NB4 (cell line): ENCODE measurements at places on chromosomes 13 and 19.

- peak; percentile 52 for DNase-seq
Measured at GRCh38 chr13:92187378-92187989, 789.1 kb downstream of the GPC5 start.

- DNase-seq = no peak
Measured at GRCh38 chr13:98060282-98060681, 82.6 kb upstream of the FARP1 start.

DNA sequence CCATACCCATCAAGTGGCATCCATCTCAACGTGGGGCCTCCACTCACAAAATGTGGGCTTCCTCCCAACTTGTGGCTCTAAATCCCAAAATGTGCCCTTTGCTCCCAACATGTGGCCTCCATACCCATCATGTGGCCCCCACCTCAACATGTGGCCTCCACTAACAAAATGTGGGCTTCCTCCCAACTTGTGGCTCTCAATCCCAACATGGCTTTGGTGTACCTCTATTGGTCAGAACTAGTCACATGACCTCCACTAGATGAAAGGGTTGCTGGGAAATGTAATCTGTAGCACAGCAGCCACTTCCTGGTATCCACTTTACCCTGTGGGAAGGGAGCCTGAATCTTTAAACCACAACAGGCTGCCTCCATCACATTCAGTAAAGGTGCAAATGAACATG is 10.1 kb upstream of the ACER1 start:
- DNase-seq = peak; percentile 7

DNA sequence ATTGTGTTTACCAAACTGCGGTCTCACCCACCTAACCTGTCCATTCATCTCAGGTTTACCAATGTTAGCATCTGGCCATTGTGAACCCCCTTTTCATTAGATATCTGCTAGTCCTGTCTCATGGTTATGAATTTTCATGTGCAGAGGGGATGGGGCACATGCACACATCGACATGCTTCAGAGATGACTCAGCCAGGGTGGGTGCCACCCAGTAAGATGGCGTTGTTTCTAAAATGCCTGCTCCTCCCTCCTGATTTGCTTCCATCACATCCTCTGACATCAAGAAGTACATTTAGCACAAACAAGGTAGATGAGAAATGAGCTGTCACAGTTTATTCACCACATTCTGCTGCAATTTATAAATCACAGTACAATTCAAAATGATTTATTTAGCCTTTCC is 51.3 kb downstream of the GPALPP1 start:
- no peak for DNase-seq

DNA sequence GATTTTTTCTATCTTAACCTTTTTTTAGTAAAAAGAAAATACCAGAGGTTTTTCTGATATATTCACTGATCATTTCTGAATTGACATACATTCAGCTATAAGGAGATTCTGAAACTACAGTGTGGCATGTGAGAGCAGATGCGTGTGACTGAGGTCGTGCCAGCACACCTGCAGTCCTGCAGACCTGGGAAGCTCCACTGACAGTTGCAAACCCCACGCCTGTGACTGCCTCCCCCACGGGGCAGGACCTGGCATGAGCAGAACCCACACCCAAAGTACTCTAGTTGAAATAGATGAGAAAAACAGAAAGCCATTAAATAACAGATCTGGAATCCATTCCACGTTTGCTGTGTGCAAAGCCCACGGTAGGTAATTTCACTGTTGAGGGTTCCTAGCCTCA is 80.7 kb downstream of the TEX29 start:
- DNase-seq = no peak

- DNase-seq = peak; percentile 57
Measured at GRCh38 chr19:1133471-1133929, 29.7 kb downstream of the GPX4 start.

DNA sequence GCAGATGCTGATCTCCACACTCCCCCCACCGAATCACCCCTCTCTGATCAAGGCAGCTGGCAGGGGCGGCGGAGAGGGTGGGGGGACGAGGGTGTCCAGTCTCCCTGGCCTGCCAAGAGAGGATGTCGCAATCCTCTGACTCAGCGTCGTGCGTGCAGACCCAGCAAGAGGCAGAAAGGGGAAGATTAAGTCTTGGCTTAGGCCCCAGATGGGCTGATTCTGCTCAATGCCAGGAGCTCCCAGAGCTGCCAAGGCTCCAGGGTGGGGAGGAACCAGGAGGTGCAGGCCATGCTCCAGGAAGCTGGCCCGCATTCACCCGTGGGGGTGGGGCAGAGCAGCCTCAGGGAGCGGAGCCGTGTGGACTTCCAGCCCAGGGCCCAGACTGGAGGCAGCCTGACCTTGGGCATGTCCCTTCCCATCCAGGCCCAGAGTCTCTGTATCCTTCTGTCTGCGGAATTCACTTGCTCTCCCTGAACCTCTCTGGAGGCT is 6.6 kb upstream of the BCL3 start:
- DNase-seq = peak; percentile 96

DNA sequence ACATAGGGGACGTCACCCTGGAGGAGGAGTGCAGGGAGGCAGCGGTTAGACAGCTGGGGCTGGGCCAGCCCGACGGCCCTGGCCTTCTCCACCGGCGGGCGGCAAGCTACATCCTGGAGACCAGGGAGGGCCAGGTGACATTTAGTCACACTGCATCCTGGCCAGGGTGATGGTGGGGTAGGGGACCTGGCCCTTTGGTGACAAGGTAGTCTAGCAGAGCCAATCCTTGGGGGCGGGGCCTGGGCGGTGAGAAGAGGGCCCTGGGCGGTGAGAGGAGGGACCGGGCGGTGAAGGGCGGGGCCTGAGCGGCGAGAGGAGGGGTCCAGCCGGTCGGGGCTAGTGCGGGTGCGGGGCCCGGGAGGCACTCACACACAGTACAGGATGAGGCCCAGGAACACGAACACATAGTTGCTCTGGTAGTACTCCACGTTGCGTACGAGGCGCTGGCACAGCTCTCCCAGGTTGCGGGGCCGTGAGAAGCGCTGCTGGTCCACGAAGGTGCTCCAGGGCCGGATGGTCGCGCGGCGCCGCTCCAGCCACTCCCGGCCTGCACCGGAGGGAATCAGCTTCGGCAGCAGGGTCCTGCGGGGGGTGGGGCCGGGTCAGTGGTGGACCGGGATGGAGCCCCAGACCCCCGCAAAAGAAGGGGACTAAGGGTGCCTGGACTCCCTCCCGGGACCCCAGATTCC is 610 bp downstream of the RABAC1 start:
- DNase-seq = peak; percentile 32

GRCh38 chr13:113418722-113419049 is 34.6 kb downstream of the ADPRHL1 start:
- DNase-seq = no peak

DNA sequence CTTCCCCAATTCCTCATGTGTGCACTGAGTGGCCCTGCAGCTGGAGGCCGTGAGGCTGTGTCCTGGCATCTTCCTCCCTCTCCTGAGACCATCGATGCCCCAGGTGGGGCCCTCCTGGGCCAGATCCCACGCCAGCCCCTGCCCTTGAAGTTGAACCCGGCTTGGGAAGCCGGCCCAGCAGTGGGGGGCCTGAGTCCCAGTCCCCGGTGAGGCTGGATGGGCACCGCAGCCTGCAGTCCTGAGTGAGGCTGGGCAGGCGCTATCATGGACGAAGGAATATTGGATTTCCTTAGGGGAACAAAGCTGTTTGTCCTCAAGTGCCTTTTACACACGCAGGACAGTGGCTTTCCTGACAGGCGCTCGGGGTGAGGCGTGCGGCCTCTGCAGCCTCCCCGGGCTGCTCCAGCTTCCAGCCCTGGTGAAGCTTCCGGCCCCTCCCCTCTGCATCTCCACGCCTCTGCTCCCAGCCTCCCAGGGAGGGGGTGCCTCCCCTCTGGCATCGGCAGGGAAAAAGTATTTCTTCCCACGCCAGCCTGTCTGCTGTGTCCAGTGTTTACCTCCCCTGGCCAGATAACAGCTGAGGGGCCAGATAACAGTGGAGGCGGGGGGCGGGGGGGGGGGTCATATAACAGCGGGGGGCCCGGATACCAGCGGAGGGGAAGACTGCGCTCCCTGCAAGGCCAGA is 159.5 kb downstream of the KDM4B start:
- DNase-seq = no peak

DNA sequence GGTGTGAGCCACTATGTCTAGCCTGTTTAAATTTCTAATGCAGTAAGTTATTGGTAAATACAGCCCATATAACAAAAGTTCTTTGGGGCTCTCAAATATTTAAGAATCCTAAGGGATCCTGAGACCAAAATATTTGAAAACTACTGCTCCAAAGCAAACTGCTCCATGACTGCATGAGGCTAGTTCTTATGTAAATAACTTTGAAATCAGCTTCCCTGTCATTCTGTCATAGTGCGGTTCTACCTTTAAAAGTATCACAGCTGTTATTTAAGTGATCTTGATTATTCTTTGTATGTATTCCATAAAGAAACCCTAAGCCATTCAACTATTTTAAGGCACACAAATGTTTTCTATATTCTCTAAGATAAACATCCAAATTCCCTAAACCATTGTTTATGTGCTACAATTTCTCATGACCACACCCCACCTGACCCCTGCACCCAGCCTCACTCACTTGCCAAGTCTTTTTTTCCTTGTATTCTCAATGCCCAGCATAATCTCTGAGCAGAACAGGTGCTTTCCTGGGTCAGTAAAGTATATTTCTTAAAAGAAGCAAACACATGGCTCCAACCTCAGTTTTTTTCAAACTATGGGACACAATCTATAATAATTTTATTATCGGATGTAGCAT is 146.6 kb downstream of the RNF17 start:
- DNase-seq = no peak

DNA sequence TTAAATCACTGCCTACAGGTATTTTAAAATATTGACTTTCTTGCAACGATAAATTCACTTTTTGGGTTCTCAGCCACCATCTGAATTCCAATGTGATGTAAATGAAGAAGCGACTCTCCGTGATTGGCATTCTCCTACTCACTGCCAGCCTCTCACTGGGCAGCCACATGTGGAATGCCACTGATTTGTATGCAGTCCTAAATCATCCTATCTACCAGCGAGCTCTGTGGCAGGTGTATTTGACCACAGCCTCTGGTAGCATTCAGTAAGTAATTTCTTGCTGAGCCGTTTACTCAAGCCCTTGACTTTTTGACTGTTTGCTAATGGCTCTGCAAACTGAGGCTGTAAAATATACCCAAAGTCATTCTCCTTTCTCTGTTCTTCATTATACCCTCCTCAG is 559.0 kb upstream of the SLC10A2 start:
- DNase-seq = no peak

DNA sequence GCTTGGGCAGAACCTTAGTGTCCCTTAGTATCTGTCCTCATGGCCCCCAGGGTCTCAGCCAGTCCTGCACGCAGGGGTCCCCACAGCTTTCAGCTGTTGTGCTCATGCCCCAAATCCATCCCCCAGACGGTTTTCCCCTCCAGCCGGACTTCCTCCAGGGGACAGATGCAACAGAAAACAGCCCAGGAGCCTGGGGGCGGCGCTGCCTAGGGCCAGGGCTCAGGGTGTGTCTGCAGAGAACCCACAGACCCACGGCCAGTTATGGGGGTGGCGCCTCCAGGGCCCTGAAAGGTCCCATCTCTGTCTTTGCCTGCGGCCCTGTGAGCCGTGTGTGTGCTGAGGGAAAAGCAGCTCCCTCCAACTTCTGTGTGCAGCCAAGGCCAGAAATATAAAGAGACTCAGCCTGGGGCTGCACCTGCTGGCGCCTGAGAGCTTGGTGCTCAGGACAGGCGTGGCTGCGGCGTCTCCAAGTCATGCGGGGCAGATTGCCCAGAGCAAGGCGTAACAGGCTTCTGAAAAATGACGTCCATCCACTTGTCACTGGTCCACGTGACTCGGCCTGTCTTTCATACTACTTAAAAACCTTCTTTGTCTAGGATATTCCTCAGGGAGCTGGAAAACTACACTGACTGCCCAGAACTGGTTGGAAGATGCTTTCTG is 22.1 kb upstream of the F7 start:
- no peak for DNase-seq

GRCh38 chr19:49497047-49497788 is 984 bp downstream of the RPS11 start:
- DNase-seq = peak; percentile 87

- DNase-seq = no peak
Measured at GRCh38 chr13:78305171-78305570, 298.2 kb downstream of the POU4F1 start.

- no peak for DNase-seq
Measured at GRCh38 chr13:25848812-25849745, 202.7 kb downstream of the SHISA2 start.

DNA sequence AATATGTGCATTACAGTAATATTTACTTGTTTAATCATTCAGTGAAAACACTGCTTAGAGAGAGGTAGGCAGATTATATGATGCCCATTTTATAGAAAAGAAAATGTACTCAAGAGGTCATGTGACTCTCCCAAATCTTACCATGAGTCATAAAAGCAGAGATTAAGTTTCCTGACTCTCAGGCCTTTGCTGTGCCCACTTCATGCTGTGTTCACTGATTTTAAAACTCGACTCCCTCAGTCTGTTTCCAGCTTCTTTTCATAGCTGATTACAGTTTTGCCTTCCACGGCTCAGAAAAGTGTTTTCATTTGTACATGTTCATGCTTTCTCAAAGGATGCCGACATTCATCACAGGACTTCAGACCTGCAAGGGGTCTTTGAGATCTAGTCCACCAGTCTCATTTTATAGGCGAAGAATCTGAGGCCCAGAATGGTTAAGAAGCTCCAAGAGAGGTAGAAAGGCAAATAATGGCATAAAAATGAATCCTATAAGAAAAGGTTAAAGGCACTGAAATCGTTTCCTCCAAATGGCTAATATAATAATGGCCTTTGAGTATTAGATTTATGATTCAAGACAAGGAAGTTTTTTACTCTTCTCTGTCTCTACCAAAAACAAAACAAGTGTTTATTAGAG is 9.0 kb upstream of the IPO5 start:
- no peak for DNase-seq

DNA sequence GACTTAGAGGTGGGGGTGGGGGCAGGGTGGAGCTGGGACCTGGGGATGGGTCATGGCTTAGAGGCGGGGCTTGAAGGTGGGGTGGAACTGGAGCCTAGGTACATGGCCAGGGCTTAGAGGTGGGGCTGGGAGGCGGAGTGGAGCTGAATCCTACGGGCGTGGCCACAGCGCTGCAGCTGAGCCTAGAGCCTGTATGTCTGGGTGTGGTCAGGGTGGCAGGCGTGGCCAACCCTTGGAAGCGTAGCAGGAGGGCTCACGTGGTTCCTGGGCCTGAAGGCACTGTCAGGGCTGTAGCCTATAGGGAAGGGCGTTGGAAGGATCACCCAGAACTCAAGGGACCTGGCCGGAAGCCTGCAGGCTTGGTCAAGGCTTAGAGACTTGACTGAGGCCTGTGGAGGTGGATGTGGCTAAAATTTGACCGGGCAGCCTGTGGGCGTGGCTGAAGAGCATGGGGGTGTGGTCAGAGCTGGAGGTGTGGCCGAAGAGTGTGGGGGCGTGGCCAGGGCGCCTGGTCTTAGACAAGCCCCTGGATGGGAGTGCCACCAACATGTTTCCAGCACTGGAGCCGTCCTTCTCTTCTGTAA is 24.3 kb downstream of the COLGALT1 start:
- peak; percentile 63 for DNase-seq

- no peak for DNase-seq
Measured at GRCh38 chr13:62687732-62688131, 1272.1 kb upstream of the PCDH20 start.

GRCh38 chr13:74444161-74444571 is 310.0 kb upstream of the KLF12 start:
- no peak for DNase-seq

- DNase-seq = no peak
Measured at GRCh38 chr13:109182777-109183465, 553.5 kb downstream of the MYO16 start.

- DNase-seq = peak; percentile 36
Measured at GRCh38 chr19:38134540-38135149, 89.4 kb downstream of the DPF1 start.

- DNase-seq = peak; percentile 18
Measured at GRCh38 chr13:79966059-79966458, 374.9 kb downstream of the SPRY2 start.
